Stimulated activated CD8-positive, alpha-beta memory T cell treated with anti-CD3 and anti-CD28 coated beads, Interleukin-4, amount 100 ng/mL, for 24 hours (primary cell): ENCODE measurements at places on chromosomes 3 and 15.

- no peak for DNase-seq
These were observed 82.6 kb upstream of the ARHGEF3 start for GRCh38 chr3:56884387-56884786.

DNA sequence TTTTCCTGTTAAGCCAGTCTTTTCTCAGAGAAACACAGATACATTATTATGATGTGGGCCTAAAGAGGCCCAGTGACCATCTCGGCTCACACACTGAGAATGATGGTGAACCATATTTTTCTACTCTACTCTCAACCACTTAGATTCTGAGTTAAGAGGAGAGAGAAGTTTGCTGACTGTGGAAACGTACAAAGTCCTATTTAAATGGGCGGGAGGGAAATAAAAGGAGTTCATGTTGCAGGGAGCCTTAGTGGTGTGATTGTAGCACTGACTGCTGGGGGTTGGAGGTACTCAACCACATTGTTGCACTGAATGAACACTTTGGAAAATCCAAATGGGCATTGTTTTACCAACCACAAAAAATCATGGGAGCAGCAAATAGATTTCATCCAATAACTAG lies 51.0 kb downstream of the ATP8B4 start:
- no peak for DNase-seq

DNA sequence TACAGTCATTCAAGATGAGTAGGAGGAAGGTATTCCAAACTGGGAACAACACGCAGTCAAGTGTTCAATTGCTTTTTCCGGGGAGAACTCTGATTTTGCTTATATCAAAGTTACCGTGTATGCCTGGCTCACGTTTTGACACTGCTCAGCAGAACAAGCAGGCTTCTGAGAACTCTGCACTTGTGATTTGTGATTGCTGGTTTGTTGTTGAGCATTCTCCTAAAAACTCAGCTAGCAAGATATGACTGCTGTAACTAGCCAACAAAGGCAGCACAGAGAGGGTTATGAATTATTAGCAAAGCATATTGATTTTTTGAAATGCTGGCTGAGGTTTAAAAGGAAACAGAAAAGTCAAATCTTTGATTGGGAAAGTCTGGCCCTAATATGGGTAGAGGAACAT lies 151.7 kb downstream of the ZPLD1 start:
- no peak for DNase-seq

DNA sequence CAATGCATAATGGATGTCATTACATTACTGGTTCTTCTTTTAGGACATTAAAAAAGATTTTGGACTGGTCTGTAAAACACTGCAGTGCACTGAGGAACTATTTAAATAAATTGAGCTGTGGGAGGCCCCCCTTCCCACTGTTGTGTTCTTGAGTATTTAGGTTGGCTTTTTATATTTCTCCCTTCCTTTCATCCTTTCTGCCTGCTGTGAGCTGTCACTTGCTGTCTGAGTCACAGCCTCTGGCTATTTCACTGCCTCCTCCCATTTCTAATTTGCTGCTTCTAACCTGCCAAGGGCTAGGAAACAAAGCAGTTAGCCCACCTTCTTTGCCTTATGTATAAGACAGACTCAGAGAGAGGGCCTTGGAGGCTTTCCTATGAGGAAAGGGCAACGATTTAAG lies 89.0 kb upstream of the FNDC3B start:
- no peak for DNase-seq

- no peak for DNase-seq
These were observed 3.6 kb upstream of the OR5K4 start for GRCh38 chr3:98350082-98350481.

DNA sequence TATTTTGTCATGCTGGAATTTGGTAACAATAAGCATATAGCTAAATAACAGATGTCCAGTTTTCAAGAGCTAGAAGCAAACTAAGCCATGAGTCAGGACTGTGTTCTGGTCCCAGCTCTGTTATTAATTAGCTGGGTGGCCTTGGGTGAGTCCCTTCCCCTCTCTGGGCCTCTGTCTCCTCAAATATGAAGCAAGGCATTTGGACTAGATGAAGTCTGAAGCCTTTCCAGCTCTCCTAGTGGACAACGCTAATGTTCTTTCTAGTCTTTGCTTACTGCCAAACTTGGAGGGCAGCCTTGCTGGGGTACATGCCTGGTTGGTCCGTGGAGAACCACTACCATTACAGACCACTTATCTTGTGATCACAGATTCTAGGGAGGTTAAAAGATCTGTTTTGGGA lies 127.6 kb downstream of the DUT start:
- no peak for DNase-seq

DNA sequence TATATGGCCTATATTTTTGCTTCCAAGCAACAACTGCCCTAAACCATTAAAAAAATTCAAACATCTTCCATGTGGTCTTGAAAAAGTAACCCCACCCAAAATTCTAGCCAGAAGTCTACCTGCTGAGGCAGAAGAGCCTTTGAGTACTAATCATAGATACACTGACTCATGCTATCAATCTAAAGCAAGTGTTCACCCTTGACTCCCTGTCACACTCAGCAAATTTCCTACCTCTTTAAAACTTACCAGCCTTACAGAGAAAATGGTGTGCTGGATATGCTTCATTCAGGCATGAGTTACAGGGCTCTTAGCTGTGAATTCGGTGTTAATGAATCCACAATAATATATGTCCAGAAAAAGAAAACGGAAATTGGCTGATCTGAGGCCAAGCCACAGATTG lies 373.8 kb downstream of the MAGI1 start:
- DNase-seq, result no peak

DNA sequence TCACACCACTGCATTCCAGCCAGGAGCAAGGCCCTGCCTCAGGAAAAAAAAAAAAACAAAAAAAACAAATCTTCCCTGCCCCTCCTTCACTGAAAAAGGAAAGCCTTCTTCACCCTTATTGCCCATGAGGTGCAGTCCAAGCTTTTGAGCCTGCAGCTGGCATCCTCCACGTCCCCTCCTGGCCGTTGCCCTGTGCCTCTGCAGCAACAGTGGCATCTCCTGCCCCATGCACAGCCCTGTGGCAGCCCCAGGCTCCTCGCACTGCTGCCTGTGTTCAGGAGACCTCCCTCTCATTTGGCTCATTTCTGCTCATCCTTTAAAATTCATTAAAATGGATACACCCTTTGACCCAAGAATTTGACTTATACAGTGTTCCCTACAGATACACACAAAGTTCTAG lies 72.7 kb upstream of the PLXNA1 start:
- DNase-seq, result no peak

GRCh38 chr3:98240131-98240530 lies 23.9 kb upstream of the OR5H6 start:
- DNase-seq, result no peak

DNA sequence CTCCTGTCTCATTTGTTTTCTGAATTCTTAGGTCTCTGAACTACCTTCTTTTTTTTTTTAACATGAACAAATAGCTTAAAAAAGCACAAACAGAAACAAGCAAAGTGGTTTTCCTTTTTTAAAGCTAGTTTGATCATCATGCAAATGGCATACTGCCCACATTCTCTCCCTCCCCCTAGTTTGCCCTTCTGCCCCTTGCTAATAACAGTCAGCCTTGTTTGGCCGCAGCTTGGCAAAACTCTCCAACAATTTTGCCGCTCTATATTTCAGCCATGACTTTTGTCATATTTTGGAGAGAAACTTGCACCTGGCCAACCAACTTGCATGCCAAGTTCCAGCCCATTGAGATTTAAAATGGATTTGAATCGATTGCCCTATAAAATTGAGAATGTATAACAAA lies 666.0 kb upstream of the NR2F2 start:
- DNase-seq, result no peak
